ENCODE measurements at places on chromosomes 6 and 20.

- no peak for DNase-seq
Measured at GRCh38 chr6:75609639-75610590, 8.2 kb downstream of the SENP6 start.

DNA sequence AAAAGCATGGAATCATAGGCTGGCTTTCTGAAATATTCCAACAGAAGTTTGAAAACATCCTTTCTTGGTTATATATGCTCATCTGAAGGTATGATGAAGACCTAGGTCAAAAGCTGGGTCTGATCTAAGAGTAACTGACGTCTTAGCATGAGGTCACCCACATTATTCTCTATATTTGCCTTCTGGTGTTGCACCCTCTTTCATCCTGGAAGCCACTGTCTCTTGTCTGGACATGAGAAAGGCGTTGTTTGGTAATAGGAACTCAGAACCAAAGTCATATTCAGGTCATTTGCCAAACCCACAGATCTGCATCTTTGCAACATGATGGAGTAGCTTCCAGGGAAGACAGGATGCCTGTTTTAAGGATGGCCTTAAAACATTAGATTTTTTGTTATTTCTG, 17.6 kb downstream of the GABRR1 start:
- DNase-seq: no peak

- DNase-seq: no peak
Measured at GRCh38 chr6:47163536-47163935, 121.4 kb upstream of the ADGRF1 start.

- DNase-seq: peak; percentile 34
Measured at GRCh38 chr6:155197932-155198331, 65.9 kb upstream of the CLDN20 start.

GRCh38 chr6:121491576-121491975, 56.1 kb downstream of the GJA1 start:
- DNase-seq: no peak

DNA sequence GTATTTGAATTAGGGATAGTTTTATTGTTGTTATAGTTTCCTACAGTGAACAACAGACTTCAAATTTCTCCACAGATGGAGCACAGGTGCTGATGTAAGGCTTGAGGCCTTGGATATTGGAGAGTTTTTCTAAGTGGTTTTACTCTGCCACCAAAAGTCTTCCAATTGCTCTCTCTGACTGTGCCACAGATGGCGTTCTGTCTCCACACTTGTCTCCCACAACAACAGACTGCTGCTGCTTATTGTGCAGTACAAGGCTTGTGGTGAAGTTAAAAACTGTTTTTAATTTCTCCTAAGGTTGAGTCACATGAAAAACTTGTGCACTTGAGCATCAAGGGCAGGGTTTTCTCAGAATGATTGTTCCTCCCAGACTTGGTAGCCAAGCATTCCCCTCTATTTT, 460.9 kb upstream of the KHDRBS2 start:
- no peak for DNase-seq

DNA sequence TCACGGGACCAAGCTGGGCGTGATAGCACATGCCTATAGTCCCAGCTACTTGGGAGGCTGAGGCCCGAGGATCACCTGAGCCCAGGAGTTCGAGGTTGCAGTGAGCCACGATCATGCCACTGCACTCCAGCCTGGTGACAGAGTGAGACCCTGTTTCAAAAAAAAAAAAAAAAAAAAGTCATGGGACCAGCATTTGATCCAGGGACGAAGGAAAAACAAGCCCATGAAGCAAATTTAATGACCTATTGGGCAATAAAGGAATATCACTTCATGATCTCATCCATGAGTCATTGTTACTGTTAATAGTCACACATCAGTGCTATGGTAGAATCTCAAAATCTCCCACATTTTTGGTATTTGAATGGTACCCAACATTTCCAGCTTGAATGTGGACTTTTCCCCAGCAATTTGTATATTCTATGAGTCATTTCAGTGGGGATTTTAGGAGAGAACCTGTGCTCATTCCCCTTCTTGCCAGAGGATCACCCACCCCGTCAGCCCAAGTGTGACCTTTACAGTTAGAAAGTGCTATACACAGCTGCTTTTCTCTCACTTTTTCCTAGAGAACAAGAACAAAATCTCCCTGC, 8.5 kb upstream of the SOD2 start:
- peak; percentile 97 for DNase-seq

GRCh38 chr6:112298021-112298745, 43.8 kb upstream of the LAMA4 start:
- no peak for DNase-seq

- peak; percentile 73 for DNase-seq
Measured at GRCh38 chr6:111939902-111940301, 66.7 kb upstream of the FYN start.

Data from suppressor macrophage treated with lipopolysaccharide for 4 hours (primary cell).